ENCODE measurements at places on chromosomes 3 and 15.

DNA sequence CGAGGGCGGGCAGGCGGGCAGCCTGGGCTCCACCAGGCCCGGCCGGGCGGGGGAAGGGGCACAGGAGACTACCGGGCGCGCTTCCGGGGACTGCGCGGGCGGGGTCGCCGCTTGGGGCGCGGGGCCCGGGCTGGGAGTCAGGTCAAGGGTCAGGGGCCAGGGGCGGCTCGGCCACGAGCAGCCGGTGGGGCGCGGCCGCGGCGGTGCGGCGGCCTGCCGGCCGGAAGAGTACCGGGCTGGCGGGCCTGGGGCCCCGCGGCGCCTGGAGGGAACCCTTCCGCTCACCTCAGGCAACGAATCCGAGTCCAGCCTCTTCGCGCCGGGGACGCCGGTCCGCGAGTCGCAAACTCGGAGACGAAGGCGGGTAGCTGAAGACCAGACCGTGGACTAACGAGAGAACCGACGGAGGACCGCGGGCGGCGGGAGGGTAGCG, 225 bp downstream of the RHOA start:
- DNase-seq = peak; percentile 52

DNA sequence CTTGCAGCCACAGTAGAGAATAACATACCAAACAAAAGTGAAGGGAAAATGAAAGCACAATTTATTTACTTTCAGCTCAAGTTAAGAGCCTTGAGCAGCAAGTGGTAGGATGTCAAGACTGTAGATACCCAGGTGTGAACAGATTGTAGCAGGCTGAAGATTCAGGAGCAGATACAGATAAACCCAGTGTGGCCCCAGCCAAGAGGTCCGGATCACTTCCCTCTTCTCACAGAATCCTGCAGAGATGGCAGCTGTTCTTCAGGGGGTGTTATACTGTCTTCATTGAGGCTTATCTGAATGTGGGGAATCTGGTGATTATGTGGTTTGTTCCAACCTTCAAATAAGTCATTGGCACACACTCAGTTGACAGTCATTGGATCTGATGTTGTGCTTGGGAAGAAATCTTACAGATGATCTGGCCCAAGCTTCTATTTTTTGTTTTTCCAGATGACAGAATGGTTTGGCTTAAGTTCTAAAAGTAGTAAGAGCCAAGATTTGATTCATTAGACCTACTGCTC, 2.2 kb downstream of the STARD9 start:
- DNase-seq = no peak

GRCh38 chr3:45173776-45174175, 27.6 kb upstream of the CDCP1 start:
- DNase-seq = no peak

GRCh38 chr15:75347222-75348033, 589 bp downstream of the NEIL1 start:
- peak; percentile 28 for DNase-seq

DNA sequence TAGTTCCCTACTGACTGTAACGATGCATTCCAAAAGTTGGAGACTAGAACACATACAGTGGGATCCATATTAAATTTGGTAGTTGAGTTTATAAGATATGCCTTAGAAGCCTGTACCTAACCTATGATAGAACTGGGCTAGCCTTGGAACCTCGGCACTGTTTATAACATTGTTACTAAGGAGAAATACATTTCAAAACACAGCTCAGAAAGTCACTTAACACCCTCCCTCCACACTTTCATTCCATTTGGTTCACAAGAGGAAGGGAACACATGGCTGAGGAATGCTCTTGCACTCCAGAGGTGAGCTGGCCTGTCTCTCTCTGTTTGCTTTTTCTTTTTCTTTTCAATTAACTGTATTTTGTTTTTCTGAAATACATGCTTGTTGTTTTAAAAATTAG, 48.7 kb upstream of the TSC22D2 start:
- DNase-seq = no peak

DNA sequence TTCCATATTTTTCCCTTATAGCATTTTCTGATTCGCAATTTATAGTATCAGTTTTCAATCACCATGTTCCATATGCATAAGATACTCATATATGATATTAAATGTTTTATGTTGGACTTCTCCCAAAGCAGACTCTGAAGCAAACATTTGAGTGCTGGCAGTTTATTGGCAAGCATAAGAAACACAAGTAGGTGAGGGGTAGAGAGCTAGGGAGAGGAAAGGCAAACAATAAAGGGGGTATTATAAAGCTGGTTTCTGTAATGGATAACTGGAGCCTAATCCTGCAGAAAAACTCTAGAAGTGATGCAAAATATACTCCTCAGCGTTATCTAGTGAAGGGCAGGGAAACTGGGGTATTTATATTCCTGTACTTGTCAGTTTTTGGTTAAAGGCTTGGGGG, 491.5 kb upstream of the TGFBR2 start:
- DNase-seq = no peak

DNA sequence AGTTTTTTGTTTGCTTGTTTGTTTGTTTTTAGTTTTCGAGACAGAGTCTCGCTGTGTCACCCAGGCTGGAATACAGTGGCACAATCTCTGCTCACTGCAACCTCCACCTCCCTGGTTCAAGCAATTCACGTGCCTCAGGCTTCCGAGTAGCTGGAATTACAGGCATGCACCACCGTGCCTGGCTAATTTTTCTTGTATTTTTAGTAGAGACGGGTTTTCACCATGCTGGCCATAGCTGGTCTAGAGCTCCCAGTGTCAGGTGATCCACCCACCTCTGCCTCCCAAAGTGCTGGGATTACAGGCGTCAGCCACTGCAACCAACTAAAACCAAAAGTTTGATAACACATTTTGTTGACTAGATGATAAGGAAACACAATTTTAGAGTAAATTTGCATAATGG, 372.7 kb downstream of the FGF12 start:
- no peak for DNase-seq

GRCh38 chr3:110349295-110349694, 722.3 kb upstream of the NECTIN3 start:
- DNase-seq = no peak

DNA sequence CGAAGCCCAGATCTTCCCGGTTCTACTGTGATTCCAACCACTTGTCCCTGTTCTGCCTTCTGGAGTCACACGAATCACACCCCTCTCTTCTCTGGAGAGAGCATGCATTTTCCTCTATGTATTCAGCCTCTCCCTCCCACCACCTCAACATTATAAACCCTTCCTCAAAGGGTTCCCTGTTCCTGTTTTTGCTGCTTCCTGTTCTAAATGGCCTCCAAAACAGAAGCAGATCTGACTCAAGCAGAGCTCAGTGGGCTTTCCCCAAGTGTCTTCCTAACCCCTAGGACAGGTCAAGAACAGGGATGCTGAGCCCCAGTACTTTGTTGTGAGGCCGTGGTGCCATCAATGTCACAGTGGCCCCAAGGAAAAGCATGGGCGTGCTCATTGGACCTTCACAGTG, 75.7 kb upstream of the ARNT2 start:
- DNase-seq = no peak

- DNase-seq = no peak
Observed at GRCh38 chr15:45849136-45849535, 214.3 kb downstream of the SQOR start.

GRCh38 chr15:69497667-69498066, 45.0 kb downstream of the RPLP1 start:
- DNase-seq = no peak

- no peak for DNase-seq
Observed at GRCh38 chr3:37622999-37623883, 238.4 kb upstream of the CTDSPL start.

DNA sequence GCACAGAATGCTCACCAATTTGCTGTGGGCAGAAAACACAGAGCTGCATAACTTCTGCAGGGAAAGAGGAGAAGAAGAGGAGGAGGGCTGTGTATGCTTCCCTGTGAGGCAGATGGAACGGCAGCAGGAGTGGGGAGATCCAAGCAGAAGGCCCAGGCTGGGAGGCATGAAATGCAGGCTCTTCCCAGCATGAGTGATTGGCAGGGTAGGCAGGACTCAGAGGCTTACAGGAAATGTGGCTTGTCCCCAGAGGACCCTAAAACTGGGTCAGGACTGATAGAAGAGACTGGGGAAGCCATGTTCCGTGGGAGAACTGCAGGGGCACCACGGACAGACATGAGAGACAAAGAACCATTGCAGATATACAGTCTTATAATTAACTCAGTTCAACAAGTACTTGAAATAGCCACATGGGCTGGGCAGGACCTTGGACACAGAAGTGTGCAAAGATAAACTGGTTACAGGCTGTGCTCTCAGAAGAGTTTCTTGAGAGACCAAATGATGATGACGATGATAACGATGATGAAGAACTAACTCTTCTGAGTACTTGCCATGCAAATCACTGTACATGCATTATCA, 286.9 kb downstream of the EPHB1 start:
- no peak for DNase-seq

DNA sequence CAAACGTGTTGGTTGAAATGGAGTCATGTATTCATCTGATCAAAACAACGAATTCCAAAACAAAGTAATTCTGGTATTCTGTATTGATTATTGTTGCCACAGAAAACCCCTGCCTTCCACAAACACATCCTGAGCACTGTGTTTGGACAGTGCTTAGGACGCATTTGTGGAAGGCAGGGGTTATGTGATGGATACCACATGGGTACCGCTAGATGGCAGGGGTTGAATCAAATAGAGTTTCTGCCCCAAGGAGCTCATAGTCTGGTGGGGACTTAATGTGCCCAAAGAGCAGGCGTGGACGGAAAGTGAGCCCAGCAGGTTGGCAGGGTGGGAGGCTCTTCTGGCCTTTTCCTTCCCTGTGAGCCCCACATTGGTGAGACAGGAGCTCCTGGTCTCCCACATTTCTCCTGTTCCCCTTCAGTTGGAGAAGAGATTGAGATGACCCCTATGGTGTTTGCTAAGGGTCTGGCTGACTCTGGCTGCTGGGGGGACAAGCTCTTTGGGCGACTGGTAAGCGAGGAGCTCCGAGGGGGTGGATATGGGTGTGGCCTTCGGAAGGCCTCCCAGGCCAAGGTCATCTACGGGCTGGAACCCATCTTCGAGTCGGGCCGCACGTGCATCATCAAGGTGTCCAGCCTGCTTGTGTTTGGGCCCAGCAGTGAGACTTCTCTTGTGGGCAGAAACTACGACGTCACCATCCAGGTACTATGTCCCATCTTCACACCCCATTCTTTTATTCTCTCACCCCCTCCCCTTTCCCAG, 22.1 kb upstream of the SLC28A1 start:
- DNase-seq = no peak

- peak; percentile 3 for DNase-seq
Observed at GRCh38 chr15:101049856-101050622, 130.9 kb downstream of the LRRK1 start.

- DNase-seq = no peak
Observed at GRCh38 chr15:72415304-72415703, 17.2 kb downstream of the TMEM202 start.
